Stimulated activated CD8-positive, alpha-beta memory T cell treated with anti-CD3 and anti-CD28 coated beads, Interleukin-15, amount 100 ng/mL, for 4 hours (primary cell): ENCODE measurements at places on chromosomes 3 and 15.

DNA sequence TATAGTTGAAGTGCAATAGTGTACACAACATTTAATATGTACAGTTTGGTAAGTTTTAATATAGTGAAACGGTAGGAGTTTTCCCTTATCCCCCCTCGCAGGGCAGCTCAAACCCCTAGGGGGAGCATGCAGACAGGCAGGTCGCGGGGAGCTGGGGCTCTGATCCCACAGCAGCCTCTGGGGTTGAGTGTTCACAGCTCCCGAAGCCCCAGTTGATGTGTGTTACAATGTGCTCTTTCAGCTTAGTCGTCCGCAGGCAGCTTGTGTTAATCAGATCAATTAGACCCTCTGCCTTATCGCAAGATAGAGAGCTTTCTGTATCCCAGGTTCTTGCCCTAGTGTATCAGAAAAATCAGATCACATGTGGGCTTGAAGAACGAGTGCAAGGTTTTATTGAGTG, 143.1 kb upstream of the CHRNA7 start:
- DNase-seq = no peak

GRCh38 chr3:129837065-129837642, 56.4 kb downstream of the TMCC1 start:
- no peak for DNase-seq

- DNase-seq = no peak
Observed at GRCh38 chr3:186609247-186609868, 3.5 kb upstream of the AHSG start.

DNA sequence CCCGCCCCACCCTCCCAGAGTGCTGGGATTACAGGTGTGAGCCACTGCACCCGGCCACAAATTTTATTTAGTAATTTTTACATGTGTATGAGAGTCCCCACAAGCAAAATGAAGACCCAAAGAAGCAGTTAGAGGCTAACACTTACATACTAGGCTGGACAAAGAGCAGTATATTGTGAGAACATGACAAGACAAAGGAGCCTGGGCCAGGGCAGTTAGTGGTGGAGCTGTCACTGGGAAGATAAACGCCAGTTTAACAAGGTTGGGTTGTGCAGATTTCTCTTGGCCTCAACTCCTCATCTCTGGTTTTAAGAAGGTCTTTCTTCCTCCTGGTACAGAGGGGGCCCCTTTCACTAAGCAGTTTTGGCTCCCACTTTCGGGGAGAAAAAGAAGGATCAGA, 19.9 kb upstream of the FAM174B start:
- no peak for DNase-seq

DNA sequence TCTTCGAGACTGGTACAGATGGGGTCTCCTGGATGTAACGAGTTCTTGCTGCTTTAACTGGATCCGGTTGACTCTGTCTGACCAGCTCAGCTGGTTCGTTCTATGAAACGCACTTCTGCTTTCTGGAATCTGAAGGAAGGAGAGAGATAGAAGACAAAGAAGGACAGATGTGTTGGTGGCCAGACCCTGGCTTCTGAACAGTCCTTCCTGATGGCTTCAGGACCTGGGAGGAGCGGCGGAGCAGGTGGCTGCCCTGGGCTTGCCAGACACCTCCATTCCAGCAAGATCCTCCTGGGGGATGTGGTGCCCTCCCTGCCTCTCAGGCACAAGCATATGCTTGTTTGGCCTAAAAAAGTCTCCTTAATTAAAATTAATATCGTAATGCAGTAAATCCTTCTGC, 99.9 kb downstream of the APBA2 start:
- DNase-seq = no peak

GRCh38 chr3:188526057-188526456, 372.1 kb downstream of the LPP start:
- no peak for DNase-seq

DNA sequence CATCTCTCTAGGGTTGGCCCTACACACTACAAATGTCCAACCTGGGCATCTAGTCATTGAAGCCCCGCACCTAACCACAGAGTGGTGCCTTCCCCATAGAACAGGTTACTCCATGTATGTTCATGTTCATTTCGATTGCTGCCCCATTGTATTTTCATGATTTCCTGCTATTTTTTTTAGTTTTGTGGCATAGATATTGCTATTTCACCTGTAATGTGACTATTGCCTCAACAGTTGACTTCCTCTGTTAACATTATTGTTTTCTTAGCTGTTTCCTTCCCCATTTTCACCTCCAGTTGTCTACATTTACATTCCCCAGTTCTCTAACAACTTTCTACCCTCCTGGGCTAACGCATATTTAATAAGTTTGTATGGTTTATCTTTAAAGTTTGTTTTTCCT, 137.7 kb upstream of the RBMS3 start:
- DNase-seq = no peak

DNA sequence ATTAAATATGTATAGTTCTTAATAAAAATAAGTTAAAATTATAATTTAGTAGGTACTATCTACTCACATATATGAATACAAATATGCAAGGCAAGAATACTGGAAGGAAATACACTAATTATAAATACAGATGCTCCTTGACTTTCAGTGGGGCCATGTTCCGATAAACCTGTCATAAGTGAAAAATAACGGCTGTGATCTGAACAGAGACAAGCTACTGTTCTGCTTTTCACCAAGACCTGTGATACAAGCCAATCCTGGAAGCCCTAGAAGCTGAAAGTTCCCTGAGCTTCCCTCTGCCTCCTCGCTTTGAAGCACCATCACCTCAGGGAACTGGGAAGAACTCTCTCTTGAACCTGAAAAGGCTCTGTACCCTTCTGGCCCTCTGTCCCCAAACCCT, 55.4 kb downstream of the SLC12A8 start:
- DNase-seq = no peak
